ENCODE measurements at places on chromosomes 1 and 21.

- DNase-seq: no peak
Observed at GRCh38 chr1:246642719-246643118, 76.5 kb downstream of the CNST start.

- DNase-seq: no peak
Observed at GRCh38 chr1:231896806-231897205, 270.2 kb downstream of the DISC1 start.

- no peak for DNase-seq
Observed at GRCh38 chr1:237139732-237140131, 97.7 kb downstream of the RYR2 start.

- DNase-seq: no peak
Observed at GRCh38 chr21:14116080-14116481, 94.7 kb downstream of the LIPI start.

GRCh38 chr1:15734901-15735300, 1.2 kb upstream of the SLC25A34 start:
- peak; percentile 34 for DNase-seq

- no peak for DNase-seq
Observed at GRCh38 chr1:109621379-109622136, 1.9 kb downstream of the AMPD2 start.

DNA sequence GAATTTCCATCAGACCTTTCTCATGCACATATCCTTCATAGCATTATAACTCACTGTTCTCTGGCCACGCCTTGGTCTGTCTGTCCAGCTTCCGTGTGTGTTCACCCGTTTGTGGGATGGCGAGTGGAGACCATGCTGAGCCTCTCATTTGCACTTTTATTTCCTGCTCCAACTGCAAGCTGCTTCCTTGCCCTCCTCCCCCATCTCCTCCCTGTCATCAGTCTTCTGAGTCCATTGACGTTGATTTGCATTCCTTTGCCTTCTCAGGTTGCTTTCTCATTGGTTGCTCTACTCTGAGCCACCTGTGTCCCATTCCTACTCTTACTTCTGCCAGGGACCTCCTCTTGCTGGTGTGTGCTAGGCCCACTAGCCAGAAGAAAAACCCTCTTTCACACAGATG, 146.4 kb downstream of the NOS1AP start:
- DNase-seq: peak; percentile 67

- DNase-seq: no peak
Observed at GRCh38 chr1:240423246-240423924, 188.6 kb downstream of the GREM2 start.

- no peak for DNase-seq
Observed at GRCh38 chr1:205942631-205943159, 561 bp downstream of the SLC26A9 start.

- DNase-seq: peak; percentile 48
Observed at GRCh38 chr1:54273092-54273794, 73.3 kb downstream of the MRPL37 start.

GRCh38 chr1:47870946-47871676, 126.1 kb downstream of the TRABD2B start:
- no peak for DNase-seq

- DNase-seq: no peak
Observed at GRCh38 chr1:97174039-97174704, 452.6 kb downstream of the PTBP2 start.

- no peak for DNase-seq
Observed at GRCh38 chr1:181483285-181484195, at the start of gene CACNA1E. Gene CACNA1E, plus strand, starts transcription at chr1:181483517. Its CDS starts 228 bp downstream, at chr1:181483745.

GRCh38 chr1:234778221-234779159, 168.5 kb upstream of the IRF2BP2 start:
- no peak for DNase-seq

DNA sequence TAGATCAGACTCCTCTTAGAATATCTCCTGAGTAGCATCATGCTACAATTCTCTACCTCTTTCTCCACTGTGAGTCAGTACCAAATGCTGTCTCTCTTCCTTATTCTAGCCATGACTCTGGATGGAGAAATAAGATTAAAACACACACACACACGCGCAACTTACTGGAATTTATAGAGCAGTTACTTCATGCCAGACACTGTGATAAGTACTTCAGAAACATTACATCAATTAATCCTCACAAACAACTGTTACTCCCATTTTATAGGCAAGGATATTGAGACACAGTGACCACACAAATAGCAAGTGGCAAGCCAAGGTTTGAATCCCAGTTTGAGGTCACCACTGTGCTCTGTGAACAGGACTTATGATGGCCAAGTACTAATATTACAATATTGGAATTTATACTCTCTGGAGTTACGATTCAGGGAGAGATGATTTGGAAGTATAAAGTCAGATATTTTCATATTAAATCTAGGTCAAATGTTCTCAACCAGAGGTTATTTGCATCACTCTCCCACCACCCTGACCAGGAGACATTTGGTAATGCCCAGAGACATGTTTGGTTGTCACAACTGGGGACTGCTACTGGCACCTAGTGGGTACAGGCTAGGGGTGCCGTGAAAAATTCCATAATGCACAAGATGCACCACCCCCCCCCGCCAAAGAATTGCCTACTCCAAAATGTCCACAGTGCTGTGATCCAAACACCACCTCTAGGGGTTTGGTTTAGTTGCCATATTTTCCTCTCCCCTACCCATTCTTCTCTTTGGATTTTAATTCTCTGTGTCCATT, 221.6 kb downstream of the LTN1 start:
- DNase-seq: no peak

- no peak for DNase-seq
Observed at GRCh38 chr1:85585799-85586198, 5.2 kb downstream of the CCN1 start.

- no peak for DNase-seq
Observed at GRCh38 chr1:224251741-224252146, 68.7 kb downstream of the DEGS1 start.

DNA sequence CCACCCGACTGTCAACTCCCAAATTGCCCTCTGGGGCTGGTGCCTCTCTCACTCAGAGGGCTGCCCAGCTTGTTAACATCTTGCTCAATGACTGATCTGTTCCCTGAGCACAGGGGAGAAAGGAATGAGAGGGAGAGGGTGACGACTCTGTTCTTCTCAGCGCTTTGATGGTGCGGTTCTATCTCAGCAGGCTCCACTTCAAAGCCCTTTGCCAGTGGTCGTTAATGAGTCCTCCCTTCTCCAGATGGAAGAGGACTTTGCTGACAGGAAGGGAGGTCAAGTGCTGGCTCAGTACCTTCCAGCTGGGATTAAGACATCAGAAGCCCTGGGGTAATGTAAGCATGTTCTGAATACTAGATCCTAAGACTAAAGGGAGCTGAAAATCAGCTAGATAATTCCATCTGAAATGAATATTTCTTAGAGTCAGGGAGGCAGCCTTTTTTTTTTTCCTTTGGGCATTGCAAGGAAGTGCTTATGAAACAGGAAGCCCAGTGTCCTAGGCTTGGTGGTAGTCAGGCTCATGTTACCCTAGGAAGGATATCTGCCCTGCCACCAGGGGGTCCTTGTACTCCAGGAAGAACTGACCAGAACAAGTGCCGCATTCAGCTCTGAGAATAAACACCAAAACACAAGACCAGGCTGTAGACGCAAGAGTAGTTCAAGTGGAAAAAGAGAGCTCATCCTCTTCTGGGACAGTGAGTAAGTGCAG, 4.7 kb downstream of the FMOD start:
- DNase-seq: no peak

DNA sequence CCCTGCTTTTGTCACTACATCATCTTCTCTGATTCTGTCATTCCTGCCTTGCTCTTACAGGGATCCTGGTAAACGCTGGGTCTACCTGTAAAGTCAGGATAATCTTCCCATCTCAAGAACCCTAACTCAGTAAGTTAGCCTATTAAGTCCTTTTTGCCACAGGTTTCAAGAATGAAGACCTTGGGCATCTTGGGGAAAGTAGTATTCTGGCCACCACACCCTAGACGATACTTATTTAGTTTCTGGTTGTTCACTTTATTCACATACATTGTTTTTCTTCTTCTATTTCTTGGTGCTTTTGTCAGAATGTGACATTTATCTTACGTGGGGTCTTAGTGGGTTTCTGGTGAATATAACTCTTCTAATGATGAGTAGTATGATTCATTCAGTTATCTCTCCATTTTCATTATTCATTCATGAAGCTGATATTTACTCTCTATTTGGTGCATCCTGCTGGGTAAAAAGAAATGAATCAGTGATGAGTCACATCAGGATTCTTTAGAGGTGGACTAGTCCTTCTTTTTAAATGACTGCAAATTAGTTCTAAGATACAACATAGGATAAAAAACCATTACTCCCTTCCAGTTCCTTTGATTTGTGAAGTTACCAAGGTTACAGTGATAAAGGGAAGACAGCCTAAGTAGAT, 514.4 kb upstream of the B3GALT2 start:
- no peak for DNase-seq
